ENCODE measurements at places on chromosomes 5 and 9.

DNA sequence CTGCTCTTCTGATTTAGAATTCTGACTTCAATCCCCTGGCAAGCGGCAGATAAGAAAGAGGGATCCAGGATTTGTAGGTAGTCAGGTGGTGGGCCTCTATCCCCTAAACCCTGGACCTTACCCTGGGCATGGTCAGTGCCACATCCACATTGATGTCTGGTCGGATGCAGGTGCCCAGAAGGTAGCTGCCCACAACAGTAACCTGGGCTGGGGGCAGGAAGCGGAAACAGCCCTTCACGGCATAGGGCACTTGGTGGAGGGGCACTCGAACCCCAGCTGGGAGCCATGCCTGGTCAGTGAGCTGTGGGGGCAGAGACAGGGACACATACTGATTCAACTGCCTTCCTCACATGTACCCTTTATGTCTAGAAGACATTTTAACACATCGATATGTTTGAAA is 3.8 kb downstream of the NOL6 start:
- no peak for DNase-seq

DNA sequence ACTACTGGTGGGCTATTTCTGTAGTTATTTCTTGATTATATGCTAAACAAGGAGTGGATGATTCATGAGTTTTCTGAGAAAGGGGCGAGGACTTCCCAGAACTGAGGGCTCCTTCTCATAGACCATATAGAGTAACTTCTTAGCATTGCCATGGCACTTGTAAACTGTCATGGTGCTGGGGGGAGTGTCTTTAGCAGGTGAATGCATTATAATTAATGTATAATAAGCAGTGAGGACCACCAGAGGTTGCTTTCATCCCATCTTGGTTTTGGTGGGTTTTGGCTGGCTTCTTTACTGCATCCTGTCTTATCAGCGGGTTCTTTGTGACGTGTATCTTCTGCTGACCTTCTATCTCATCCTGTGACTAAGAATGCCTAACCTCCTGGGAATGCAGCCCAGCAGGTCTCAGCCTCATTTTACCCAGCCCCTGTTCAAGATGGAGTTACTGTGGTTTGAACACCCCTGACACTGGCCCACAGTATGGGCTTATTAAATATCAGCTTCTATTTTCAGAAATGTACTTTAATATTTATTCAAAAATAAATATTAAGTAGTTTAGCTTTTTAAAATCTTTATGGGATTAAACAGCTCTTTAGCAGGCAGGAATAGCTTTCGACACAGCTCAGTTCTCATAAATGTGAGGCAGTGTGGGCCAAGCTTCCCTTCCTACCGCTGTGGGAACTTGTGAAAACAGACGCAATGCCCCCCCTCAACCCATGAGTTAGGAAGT is 44.4 kb downstream of the GALNT12 start:
- DNase-seq: no peak

DNA sequence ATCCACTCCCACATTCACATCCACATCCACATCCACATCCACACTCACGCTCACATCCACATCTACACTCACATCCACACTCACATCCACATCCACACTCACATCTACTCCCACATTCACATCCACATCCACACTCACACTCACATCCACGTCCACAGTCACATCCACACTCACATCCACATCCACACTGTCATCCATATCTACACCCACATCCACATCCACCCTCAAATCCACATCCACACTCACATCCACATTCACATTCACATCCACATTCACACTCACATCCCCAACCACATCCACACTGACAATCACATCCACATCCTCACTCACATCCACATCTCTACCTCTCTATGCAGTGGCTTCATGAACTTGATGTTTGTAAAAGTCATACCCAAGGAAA is 190.5 kb downstream of the IRX1 start:
- DNase-seq: no peak

DNA sequence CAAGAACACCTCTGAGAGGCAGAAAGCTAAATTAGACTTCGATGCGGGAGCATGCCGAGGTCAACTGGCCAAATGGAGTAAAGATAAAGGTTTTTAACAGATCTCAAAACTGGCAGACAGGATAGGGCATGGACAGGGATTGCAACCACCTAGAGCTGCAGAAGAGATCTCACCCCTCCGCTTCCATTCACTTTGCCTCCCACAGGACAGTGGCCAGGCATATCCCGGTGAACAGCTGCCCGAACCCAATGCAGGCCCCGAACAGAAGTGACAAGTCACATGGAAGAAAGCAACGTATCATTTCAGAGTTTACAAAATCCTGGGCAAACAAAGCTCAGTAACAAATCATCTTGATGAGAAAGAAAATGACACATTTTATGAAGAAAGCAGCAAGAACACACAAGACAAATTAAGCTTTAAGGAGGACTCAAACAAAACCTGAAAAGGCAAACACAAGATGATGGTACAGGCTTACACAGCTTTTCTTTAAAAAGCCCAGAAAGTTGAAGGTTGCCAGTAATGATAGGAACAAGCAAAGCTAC is 18.4 kb downstream of the RNF130 start:
- DNase-seq: no peak

GRCh38 chr9:135339378-135339973 is 140.1 kb upstream of the PPP1R26 start:
- DNase-seq: no peak

DNA sequence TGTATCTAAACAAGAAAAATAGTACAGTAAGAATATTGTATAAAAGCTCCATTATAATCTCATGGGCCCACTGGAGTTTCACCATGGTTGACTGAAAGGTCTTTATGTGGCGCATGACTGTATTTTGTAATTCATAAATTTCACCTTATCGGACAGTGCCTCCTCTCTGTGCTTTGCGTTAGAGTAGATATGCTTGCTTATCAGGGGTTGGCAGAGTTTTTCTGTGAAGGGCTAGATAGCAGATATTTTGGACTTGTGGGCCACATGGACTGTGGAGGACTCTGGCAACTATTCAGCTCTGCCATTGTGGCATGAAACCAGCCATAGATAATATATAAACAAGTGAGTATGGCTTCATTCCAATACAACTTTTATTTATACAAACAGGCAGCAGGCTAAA is 23.2 kb downstream of the GAPVD1 start:
- no peak for DNase-seq

Measured in stimulated activated CD8-positive, alpha-beta memory T cell treated with anti-CD3 and anti-CD28 coated beads, Interleukin-2, amount 100 ng/mL, for 1 hour (primary cell).